GM04503 (cell line): ENCODE measurements at places on chromosomes 4 and X.

GRCh38 chr4:20487852-20488251 lies 212.4 kb upstream of the PACRGL start:
- peak; percentile 10 for DNase-seq

GRCh38 chrX:3290561-3290960 lies 55.9 kb downstream of the MXRA5 start:
- DNase-seq = no peak

GRCh38 chr4:107858158-107858742 lies 33.5 kb downstream of the SGMS2 start:
- DNase-seq = no peak

DNA sequence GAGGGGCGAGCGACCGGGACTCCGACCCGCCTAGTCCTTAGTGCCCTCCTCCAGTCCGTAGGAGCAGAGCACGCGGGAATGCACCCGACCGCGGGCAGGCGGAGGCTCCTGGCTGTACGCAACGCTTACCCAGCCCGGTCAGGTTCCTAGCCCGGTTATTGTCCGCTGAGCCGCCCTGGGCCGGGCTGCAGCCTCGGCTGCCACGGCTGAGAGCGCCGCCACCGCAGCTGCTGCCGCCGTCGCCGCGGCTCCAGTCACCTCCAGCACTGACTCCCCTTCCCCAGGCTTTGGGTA lies at the start of gene AMER1:
Gene AMER1, minus strand, starts transcription at position 268 of the 294 bp plus-strand sequence. CDS start 12,422 bp downstream, outside the sequence.
- no peak for DNase-seq

DNA sequence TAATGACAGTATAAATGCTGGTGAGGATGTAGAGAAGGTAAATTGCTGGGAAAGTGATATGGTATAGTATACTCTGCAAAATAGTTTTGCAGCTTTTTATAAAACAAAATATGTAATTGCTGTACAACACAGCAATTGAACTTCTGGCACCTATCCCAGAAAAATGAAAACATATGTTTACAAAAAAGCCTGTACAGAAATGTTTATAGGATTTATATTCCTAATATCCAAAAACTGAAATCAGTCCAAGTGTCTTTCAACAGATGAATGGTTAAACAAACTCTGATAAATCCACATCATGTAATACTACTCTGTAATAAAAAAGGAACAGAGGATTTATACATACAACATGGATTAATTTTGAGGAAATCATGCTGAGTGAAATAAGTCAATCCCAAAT lies 198.4 kb upstream of the ACTRT1 start:
- no peak for DNase-seq

- no peak for DNase-seq
These were observed 28.0 kb downstream of the APELA start for GRCh38 chr4:164904941-164905340.

GRCh38 chr4:100366213-100366612 lies 151.6 kb downstream of the EMCN start:
- no peak for DNase-seq

- no peak for DNase-seq
These were observed 629.5 kb upstream of the AMOT start for GRCh38 chrX:113470166-113470565.

- DNase-seq = no peak
These were observed 1788.0 kb upstream of the TENM3 start for GRCh38 chr4:180455226-180455625.

DNA sequence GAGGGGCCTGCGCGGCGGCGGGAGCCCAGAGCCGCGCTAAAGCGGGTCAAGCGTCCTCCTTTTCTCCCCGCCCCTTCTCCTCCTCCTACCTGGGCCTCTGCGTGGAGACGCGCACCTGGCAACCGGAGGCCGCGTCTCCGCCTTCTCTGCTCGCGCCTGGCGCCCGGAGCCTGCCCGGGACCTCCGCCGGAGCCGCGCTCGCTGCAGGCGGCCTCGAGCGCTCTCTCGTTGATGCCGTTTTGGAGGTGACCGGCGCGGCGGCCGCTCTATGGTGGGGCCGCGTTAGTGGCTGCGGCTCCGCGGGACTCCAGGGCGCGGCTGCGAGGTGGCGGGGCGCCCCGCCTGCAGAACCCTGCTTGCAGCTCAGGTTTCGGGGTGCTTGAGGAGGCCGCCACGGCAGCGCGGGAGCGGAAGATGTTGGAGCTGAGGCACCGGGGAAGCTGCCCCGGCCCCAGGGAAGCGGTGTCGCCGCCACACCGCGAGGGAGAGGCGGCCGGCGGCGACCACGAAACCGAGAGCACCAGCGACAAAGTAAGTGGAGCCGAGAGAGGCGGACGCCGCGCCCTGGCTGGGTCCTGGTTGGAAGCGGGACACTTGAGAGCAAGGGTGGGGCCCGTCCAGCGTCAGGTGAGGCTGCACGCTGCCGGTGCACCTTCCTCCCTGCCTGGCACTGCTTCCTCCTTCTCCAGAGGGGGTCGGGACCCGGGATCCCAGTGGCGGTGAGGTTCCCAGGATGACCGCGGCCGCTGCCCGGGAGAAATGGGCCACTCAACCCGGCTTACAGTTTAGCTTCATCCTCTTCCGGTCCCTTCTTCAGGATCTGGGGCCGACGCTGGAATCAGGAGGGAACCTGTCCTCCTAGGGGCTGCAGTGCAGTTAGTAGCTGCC lies at the start of gene CDS1:
Gene CDS1, plus strand, starts transcription at position 140 of the 888 bp plus-strand sequence. Its CDS starts 275 bp downstream, at position 415.
- DNase-seq = no peak

DNA sequence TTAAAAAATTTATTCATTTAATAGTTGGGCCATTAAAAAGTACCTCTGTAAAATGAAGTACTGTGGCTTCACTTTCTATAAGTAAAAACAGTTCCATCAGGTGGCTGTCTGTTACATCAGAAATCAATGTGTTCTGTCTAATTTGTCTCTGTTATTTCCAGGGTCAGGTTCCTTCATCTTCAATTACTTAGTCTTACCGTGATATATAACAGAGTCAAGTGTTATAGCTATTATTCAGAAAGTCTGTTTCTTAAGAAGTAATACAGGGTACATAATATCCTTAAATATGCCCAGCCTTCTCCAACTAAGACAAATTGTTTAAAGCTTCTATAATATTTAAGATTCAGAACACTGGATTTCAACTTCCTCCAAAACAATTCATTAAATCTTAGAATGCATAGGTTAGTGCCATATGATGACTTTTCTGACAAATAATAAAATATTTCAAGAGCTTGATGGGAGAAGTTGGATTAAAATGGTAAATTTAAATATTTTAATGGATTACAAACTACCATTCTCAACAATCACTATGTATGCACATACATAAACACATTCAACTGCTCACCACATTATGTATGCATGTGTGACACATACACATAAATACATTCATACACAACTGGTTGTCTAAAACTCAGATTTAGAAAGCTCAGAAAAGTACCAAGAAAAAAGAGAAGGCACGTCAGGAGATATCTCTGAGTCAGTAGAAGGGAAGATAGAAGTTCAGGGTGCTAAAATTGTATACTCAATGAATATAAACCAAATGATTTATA lies 268.5 kb downstream of the PRDM5 start:
- DNase-seq = no peak

DNA sequence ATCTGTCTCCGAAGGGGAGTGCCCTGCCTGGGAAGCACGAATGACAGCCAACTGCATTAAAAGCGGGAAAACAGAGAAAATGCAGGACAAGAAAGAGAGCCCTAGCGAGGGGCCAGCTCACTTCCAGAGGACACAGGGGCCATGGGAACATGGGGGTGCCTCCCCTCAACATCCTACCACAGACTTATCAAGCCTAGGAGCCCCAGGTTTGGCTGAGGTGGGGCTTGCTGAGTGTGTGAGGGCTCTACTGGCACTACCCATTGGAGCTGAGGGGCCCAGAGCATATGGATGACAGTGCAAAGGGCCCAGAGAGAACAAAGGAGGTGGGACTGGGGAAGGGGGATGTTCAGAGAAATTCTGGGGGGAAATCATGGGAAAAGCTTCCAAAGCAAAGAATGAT lies 101.8 kb downstream of the PJA1 start:
- DNase-seq = no peak

GRCh38 chr4:43251841-43252240 lies 359.3 kb downstream of the GRXCR1 start:
- no peak for DNase-seq

DNA sequence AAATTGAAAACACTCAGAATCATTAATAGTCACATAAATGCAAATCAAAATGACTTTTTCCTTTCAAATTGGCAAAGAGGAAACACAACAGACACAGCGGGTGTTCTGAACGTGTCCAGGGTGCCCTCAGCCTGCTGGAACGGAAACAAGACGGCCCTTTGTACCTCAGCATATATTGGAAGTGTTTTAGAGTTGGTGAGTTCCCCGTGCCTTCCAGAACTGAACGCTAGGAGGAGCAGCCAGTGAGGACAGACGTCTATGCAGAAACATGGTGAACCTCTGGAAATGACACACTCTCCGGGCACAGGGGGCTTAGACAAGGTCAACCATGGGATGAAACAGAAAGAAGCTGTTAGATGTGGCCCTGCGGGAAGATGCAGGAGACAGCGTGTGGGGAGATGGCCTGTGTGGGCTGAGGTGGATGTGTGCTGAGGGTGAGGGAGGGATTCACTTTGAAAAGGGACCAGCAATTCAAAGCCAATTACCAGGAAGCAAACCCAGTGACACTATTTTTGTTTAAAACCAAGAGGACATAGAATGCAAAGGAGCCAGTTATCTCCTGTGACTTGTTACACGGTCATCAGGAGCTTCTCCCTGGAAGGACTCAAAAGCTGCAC lies 40.4 kb downstream of the RNF212 start:
- DNase-seq = no peak

GRCh38 chr4:40209401-40209800 lies 12.6 kb downstream of the RHOH start:
- no peak for DNase-seq

- no peak for DNase-seq
These were observed 414.4 kb downstream of the AFF2 start for GRCh38 chrX:148914783-148915182.

GRCh38 chrX:74117962-74118902 lies 185.7 kb upstream of the ZCCHC13 start:
- DNase-seq = no peak
